ENCODE measurements at places on chromosomes 7 and 10.

- DNase-seq = no peak
Measured at GRCh38 chr10:926075-926698, 5.3 kb downstream of the LARP4B start.

GRCh38 chr10:10156917-10157600 is 860.6 kb upstream of the CELF2 start:
- DNase-seq = no peak

GRCh38 chr10:32477499-32477898 is 31.6 kb downstream of the CCDC7 start:
- DNase-seq = no peak

- no peak for DNase-seq
Measured at GRCh38 chr7:57417736-57418135, 32.2 kb upstream of the ZNF716 start.

GRCh38 chr7:66110856-66111255 is 3.8 kb upstream of the CRCP start:
- no peak for DNase-seq

DNA sequence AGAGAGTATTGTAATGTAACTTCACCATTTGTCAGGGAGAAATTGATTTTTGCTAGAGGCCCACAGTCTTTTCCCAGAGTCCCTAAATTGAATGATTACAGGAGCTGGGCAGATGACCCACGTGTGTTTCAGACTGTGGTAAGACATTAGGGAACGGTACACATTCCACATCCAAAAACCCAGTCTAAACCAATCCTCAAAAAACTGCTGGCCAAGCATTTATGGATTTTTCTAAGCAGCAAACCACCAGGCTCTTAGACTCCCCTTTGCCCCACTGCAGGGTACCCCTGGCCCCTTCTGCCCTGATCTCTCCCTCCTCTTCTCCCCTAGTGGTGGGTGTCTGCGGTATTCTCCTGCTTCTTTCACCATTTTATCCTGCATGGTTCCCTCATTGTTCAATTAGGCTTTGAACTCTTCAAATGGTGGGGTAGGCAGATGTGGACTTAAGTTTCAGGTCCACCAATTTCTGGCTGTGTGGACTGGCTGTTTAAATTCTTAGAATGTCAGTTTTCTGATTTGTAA is 135.5 kb upstream of the SORCS3 start:
- DNase-seq = no peak

DNA sequence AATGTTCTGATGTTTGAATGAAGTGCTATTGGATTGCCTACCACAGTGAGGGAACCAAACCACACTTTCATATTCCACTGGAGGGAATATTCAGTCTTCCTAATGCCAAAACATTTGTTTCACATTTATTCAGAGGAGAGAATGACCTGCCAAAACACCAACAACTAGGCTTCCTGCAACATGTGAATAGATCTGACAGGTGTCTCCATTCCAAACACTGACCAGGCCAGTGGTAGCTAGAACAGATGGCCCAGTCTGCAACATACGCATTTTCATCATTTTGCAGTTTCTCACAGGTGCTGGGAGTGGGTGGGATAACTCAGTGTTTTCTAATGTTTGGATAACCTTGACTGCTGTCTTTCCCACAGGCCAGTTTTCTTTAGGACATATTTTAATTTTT is 110.0 kb downstream of the RELN start:
- no peak for DNase-seq

GRCh38 chr10:29315814-29316213 is 26.9 kb downstream of the LYZL1 start:
- DNase-seq = no peak

GRCh38 chr7:67821116-67821515 is 824.5 kb downstream of the TYW1 start:
- no peak for DNase-seq

GRCh38 chr7:78420001-78420400 is 621.4 kb downstream of the PHTF2 start:
- no peak for DNase-seq

DNA sequence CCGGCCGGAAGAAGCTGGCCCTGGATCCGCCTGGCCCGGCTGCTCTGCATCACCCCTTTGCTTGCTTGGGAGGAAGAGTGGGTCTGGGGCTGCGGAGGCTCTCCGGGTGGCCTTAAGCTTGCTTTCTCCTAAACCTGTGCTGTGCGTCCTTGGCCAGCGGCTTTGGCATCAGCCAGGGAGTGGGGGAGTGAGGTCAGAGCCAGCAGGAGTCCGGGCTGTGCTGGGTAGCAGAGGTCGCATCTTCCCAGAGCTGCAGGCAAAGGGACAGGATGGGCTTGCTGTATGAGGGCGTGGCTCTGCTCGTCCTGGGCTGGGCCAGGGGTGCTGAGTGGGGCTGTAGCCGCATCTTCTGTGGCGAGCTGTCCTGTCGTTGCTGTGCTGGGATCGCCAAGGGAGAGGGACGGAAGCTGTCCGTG is 21.1 kb downstream of the BNIP3 start:
- no peak for DNase-seq

DNA sequence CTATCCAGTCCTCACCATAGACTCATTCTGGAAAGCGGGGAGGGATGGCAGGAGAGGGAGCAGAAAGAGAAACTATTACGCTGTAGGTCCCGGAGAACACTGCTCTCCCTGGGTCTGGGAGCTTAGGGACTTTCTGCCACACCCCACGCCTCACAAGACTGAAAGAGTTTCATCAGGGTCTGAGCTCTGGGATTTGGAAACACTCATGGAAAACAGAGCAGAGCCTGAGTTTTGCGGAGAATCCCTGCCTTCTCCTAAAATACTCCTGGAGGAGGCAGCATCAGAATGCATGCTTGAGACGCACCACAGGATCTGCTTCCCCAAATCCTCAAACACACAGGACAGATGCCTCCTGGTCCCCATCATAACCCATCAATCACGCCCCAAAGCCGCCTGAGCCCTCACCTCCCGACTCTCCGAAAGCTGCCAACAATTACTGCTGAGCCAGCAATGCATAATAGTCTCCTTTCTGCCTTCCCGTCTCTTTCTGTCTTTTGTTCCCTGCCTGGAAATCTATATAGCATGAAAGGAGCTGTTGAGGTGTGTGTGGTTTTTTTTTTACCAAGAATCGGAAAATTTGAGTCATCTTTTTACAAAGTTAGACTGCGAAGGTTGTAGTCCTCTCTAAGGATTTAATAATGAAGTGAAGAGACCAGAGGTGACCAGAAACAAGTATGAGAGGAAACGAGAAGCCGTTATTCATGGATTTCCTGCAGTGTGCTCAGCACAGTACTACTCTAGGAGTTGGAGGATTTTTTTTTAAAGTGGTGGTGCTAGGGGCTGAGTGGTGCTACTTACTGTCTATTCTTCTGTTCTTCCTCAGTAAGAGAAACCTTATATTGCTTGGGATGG is 37.7 kb downstream of the ASB13 start:
- DNase-seq = no peak

- DNase-seq = no peak
Measured at GRCh38 chr10:78706256-78706655, 362.5 kb upstream of the ZMIZ1 start.

GRCh38 chr7:73786588-73786987 is 16.5 kb upstream of the CLDN3 start:
- no peak for DNase-seq

DNA sequence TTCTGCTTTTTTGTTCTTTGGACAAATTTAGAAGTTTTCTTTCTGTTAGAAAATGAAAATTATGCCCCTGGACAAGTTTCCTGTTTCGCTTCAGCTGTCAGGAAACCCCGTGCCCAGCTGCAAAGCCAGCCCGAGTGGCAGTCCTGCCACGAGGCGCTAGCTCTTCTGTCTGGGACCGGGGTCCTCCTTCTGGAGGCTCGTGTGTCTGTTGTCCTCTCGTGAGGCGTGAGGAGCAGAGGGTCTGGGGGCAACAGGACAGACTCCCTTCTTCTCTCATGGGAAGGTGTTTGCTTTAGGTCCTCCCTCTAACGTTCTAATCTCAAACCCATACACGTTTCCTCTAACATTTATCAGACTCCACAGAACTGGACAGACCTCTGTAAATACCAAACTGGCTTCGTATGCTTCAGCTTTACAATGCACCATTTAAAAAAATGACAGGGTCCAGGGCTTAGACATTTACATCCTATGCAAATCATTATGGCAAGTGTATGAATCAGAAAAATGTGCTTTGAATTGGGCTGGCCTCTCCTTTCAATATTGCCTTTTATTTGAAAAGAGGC is 184.5 kb upstream of the SHH start:
- DNase-seq = no peak

- DNase-seq = no peak
Measured at GRCh38 chr7:22402250-22402649, 45.3 kb upstream of the RAPGEF5 start.
